ENCODE measurements at places on chromosomes 13 and 19. TPM values are rescaled to one million over a fixed set of nuclear protein-coding genes. Genes with fewer than 3 reads are reported as not detected.

DNA sequence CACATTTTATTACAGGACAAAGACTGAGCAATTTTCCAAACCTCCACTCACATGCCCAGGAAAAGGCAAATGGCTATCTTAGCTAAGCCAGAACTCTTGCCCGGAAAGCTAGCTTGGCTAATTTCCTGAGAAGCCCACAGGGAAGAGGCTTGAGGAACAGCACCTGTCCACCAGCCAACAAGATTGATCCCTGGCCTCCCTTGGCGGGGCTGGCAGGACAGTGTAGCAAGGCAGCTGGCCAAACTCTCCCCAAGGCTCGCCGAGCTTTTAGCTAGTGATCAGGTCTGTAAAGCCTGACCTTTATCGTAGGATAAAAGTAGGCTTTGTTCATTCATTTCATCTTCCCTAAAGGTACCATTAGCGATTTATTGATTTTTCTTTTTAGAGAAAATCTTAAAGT lies 101.4 kb downstream of the UQCRFS1 start:
- DNase-seq: no peak

DNA sequence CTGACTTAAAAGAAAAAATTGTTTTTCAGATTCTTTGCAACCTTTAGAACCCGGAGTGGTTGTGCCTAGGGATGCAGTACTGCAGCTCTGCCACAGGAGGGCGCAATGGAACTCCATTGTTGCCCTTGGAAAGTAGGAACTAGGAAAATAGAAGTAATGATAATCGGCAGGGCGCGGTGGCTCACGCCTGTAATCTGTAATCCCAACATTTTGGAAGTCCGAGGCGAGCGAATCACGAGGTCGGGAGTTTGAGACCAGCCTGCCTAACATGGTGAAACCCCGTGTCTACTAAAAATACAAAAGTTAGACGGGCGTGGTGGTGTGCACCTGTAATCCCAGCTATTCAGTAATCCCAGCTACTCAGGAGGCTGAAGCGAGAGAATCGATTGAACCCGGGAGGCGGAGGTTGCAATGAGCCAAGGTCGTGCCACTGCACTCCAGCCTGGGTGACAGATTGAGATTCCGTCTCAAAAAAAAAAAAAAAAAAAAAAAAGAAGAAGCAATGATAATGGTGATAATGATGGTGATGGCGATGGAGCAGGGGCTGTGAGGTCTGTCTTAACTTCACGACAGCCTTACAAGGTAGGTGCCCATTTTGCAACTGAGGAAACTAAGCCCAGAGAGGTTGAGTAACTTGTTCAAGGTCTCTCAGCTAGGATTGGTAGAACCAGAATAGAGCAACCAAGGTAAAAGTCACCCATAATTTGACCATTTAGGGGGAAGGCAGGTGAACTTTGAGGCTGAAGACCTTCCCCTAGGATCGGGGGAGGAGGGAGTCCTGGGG lies 5.5 kb upstream of the ADAMTS10 start:
- DNase-seq: no peak

DNA sequence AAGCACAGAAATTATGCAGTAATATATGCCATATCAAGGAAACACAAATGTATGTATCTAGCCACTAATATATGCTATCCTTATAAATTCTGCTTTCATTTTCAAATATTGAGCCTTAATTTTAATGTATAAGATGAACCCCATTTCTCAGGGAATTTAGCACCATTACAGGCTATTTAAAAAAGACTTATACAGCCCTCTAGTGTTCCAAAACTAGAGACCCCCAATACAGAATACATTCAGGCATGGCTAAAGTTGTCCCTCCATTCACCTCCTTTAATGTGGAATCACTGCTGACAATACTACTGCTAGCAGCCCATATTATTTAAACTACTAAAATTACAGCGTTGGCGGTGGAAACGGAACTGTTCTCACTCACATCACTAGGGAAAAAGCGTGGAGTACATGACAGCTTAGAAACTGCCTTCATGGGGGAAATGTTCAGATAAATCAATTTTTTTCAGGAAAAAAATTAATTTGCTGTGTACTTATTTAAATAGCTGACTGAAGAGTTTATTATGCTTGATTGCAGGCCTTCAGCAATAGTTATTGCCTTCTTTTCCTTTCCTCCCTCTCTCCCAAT lies 541.0 kb downstream of the PCDH9 start:
- no peak for DNase-seq

DNA sequence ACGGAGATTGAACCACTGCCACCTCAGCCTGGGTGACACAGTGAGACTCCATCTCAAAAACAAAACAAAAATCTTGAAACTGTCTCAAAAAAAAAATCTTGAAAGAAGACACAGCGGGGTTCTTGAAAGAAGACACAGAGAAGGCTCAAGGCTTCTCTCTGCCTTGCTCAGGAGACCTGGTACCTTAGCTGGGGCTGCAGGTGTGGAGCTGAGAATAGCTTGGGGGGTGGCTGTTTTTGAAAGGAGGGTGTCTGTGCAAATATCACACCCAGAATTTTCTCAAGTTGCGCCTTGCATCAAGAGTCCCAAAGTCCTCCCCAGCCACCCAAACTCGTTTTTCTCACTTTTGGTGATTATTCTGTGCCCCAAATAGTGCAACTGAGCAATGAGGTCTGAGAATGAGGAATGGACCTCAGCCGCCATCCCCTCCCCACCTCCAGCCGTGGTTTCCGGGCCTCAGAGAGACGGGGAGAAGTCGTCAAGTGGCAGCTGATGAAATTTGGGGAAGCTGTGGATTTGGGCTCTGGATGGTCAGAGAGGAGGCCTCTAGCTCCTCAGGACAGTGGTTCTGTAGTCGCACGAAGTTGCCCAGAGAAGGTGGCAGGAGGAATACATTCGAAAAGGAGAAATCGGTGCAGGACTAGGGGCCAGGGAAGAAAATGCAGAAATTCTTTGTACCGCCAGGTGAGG lies 8.8 kb downstream of the S1PR2 start:
- no peak for DNase-seq

GRCh38 chr19:19634516-19635312 lies 6.7 kb upstream of the LPAR2 start:
- no peak for DNase-seq

DNA sequence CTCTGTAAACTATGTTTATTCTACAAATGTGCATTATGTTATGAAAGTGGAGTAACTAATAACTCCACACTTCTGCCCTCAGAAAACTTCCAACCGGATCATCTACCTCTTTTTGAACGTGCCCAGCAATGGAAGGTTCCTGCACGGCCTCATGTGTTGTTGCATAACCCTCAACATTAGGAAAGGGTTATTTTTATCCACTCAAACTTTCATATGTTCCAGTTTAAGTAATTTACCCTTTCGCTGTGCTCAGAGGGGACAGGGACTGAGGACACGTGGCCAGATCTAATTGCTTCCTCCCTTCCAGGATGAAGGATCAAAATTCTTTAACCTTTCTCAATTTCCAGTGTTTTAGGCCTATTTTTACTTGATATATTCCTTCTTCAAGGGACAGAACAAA lies 29.6 kb downstream of the IRS2 start:
- DNase-seq: no peak

DNA sequence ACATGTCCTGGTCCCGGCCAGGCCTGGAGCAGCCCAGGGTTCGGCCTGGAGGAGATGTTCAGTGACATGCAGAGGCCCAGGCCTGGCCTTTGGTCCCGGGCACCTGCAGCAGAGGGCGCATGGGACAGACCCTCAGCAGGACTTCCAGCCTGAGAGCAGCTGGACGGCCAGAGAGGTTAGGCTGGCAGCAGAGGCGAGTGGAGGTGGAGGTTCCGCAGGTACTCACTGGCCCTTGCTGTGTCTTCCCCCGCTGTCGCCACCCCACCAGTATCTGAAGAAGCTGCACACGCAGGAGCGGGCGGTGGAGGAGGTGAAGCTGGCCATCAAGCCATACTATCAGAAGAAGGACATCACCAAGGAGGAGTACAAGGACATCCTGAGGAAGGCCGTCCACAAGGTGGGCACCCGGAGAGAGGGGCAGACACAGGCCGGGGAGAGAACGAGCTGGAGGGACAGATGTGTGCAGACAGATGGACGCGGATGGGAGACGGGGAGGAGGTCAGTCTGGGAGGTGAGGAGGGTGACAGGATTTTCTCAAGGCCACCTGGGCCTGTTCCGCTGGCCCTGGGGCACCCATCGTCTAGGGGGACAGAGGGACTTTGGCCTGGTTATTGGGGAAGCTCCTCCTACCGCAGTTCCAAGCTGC lies 8.0 kb downstream of the IRF3 start:
- DNase-seq: no peak

GRCh38 chr13:36475468-36475867 lies 43.2 kb downstream of the CCNA1 start:
- no peak for DNase-seq

DNA sequence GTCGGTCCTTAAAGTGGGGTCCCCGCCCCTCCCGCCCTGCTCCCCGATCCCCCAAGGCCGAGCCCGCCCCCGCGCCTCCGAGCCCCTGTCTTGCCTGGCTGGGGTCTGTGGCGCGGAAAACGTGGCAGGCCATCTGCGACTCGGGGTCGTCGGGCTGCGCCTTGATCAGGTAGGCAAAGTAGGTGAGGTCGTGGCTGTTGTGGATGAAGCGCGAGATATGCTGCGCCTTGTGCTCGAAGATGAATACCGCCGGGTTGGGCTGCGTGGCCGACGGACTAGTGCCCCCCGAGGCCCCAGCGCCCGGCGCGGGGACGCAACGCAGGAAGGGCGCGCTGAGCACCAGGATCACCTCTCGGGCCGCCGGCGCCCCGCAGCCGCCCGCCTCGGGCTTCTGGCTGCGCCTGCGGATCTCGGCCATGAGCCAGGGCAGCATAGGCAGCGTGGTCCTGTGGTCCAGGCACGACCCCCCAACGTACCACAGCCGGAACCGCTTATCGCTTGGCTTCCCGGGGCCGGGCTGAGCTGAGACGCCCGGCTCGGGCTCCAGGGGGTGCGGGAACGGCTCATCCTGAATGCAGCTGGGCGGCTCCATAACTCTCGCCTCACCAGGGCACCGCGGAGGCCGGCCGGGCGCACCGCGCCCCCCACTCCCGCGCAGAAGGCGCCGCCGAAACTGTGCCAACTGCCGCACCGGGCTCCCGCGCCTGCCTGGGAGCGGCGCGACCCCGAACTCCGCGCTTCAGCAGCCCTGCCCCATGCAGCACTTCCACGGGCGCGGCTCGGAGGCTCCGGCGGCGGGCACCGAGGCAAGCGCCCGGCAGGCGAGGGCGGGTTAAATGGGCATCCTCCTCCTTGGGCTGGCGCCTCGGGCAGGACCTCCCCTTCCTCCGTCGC lies 546 bp downstream of the TBC1D4 start:
- no peak for DNase-seq

The LYL1 gene
- 11.5 TPM for total RNA-seq

The DPF1 gene
- total RNA-seq: not detected

The NTN5 gene
- total RNA-seq: 0.51 TPM

The FUT3 gene
- not detected for total RNA-seq

The NCAN gene
- not detected for total RNA-seq

The IGFL2 gene
- total RNA-seq: not detected
